HepG2 (cell line): ENCODE measurements at places on chromosomes 2 and 18.

GRCh38 chr2:193963472-193964119 lies 1693.4 kb upstream of the SLC39A10 start:
- no peaks in the 10 kb centered on the region for H3K4me1 ChIP-seq
- H3K4me3 ChIP-seq, result no peak overlapping the region
- no peak overlapping the region for H3K27ac ChIP-seq
- H3K36me3 ChIP-seq, result no peaks in the 10 kb centered on the region
- no peaks in the 10 kb centered on the region for H3K27me3 ChIP-seq

DNA sequence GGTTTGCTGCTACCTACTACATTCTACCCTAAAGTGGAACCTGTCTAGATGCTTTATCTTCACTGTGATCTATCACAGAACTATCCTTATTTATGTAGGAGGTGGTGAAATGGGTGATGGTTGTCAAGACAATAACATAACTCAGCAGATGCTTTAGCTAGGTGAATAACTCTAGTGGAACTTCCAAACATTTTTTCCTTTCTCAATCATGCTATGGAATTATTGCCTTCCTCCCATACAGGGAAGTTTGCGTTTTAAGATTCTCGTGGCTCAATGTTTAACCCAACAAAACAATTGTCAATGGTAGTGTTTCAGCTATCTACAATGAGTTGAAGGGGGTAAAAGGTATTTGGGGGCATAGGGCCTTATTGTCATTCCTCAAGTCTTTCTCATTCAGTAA lies 82.6 kb upstream of the GLI2 start:
- H3K27me3 ChIP-seq, result peaks cover 29% of the 10 kb centered on the region; the same call in 2 of the 3 replicates
- DNase-seq, result no peak
- no peaks in the 10 kb centered on the region for H3K36me3 ChIP-seq
- H3K4me3 ChIP-seq, result no peak overlapping the region

DNA sequence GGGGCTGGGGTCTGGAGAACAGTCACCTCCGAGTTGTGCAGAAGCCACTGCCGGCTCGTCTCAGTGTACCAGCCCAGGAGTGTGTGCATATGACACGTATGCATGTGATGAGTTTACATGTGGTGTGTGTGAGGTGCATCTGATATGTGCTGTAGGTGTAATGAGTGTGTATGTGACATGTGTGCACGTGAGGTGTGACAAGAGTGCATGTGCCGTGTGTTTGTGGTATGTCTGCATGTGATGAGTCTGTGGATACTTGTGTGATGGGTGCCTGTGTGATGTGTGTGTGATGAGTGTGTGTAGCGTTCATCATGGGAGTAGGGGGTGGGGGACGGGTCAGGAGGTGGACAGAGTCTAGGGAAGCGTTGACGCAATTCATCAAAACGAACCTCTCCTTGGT lies 12.8 kb downstream of the NTSR2 start:
- H3K27me3 ChIP-seq, result peaks cover 64% of the 10 kb centered on the region
- H3K27ac ChIP-seq, result no peak overlapping the region
- DNase-seq, result no peak
- H3K4me3 ChIP-seq, result no peak overlapping the region

- no peaks in the 10 kb centered on the region for H3K27me3 ChIP-seq
- no peaks in the 10 kb centered on the region for H3K36me3 ChIP-seq
- no peak overlapping the region for H3K27ac ChIP-seq
- H3K4me3 ChIP-seq, result no peak overlapping the region
- H3K4me1 ChIP-seq, result peaks cover 34% of the 10 kb centered on the region
- peak; percentile 62 for DNase-seq
Measured at GRCh38 chr18:24071779-24072178, 57.2 kb downstream of the TTC39C start.

GRCh38 chr18:9039441-9040071 lies 62.9 kb upstream of the NDUFV2 start:
- H3K36me3 ChIP-seq, result no peaks in the 10 kb centered on the region
- H3K27me3 ChIP-seq, result no peaks in the 10 kb centered on the region

DNA sequence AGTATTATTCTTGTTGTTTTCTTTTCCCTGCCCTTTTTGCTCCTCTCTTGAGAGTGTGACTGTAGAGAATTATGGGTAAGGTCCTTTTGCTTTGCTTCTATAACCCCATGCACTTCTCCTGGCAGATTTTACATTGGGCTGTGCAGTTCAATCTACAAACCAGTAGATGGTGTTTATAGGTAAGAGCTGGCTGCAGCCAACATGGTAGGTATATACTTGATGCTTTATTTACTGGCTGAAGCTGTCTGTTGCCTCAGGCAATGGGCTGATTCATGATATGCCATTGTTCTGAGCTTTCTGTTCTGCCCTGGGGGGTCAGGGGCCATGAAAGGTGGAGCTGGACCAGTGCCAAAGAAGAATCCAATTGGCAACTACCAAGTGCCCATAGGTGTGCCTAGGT lies 48.3 kb upstream of the MYL1 start:
- peaks cover 13% of the 10 kb centered on the region; the same call in 1 of the 2 replicates for H3K4me1 ChIP-seq
- no peaks in the 10 kb centered on the region for H3K36me3 ChIP-seq
- no peak overlapping the region for H3K27ac ChIP-seq

GRCh38 chr2:222883420-222883819 lies 22.6 kb downstream of the ACSL3 start:
- H3K4me1 ChIP-seq, result peaks cover 85% of the 10 kb centered on the region
- peaks cover 6% of the 10 kb centered on the region for H3K36me3 ChIP-seq
- DNase-seq, result no peak
- H3K27ac ChIP-seq, result no peak overlapping the region
- no peaks in the 10 kb centered on the region for H3K27me3 ChIP-seq
- no peak overlapping the region for H3K4me3 ChIP-seq

DNA sequence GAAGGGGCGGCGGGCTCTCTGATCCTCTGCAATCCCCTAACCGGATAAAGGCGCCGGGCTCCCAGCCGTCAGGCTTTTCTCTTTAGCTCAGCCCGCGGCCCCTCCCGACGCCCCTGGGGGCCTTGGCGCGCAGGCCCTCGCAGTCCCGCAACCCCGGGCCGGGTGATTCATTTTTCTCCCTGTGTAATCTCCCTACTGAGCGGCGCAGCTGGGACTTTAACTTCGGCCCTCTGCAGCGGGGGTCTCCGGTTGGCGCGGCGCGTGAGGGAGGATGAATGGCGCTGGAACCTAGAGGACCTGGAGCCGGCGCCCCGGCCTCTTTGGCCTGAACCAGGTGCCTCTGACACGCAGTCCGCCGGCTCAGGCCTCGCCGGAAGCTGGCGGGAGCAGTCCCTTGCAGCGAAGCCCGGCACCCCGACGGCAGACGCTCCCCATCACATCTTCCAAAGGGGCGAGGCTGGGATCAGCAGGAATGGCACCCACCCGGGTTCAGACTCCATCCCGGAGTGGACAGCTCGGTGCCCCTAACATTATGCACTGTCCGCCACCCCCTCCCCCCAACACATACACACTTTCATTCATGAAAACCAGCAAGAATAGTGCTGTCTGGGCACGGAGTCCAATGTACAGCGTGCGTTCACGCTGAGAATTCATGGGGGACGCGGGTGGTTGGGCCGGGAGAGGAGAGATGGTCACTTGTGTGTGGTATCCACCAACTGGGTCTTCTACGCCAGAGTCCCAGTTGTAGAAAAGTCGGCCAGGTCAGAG lies 1.2 kb downstream of the CNGA3 start:
- no peak overlapping the region for H3K4me3 ChIP-seq
- H3K27me3 ChIP-seq, result peaks cover 1% of the 10 kb centered on the region; the same call in 1 of the 2 replicates
- no peaks in the 10 kb centered on the region for H3K4me1 ChIP-seq

GRCh38 chr2:101657787-101658186 lies 39.7 kb upstream of the MAP4K4 start:
- DNase-seq, result no peak
- H3K27ac ChIP-seq, result no peak overlapping the region
- no peaks in the 10 kb centered on the region for H3K36me3 ChIP-seq
- H3K27me3 ChIP-seq, result no peaks in the 10 kb centered on the region
- H3K4me1 ChIP-seq, result peaks cover 56% of the 10 kb centered on the region
- H3K4me3 ChIP-seq, result no peak overlapping the region

DNA sequence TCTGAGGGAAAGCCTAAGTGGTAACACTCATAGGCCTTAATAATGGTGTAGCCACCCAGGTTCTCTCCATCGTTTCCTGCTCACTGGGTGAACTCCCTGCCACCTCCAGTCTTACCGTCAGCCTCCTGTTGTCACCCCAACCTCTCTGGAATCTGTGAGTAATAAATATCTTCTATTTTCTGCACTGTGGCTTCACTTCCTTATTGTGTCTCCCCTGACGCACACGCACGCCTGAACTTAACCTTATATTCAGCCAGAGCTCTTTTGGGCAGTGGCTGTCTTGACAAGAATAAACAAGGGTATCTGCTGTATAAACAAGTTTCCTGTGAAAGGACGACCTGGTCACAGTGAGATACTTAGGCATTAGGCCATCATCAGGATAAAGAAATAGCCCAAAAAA lies 467.2 kb downstream of the SPAG16 start:
- no peaks in the 10 kb centered on the region for H3K36me3 ChIP-seq
- DNase-seq, result no peak
- H3K27ac ChIP-seq, result no peak overlapping the region
- H3K4me1 ChIP-seq, result no peaks in the 10 kb centered on the region

- H3K4me3 ChIP-seq, result no peak overlapping the region
- H3K27ac ChIP-seq, result no peak overlapping the region
Measured at GRCh38 chr2:4762951-4763376, 929.2 kb upstream of the SOX11 start.
